ENCODE measurements at places on chromosomes 2 and 18. TPM values are rescaled to one million over a fixed set of nuclear protein-coding genes. Genes with fewer than 3 reads are reported as not detected.
A peak's percentile ranks its signal among the peaks of the same experiment; 100 is the strongest.

DNA sequence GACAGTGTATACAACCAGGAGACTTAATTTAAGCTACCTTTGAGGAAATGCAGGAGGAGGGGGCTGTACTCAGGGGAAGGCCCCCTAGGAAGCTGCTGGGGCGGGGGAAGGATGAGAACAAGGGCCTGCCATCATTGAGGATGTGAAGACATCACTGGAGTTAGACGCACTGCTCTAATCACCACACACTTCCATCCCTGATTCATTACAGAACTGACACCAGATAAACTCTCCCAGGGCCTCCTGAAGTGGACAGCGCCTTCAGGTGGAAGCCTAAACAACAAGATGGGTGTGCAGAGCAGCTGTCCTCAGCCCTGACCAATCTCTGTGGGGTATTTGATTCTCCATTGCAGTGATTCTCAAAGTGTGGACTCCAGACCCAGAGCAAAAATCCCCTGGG is 30.6 kb upstream of the SLC35G4 start:
- ATAC-seq: no peak

- ATAC-seq: no peak
These were observed 56.4 kb downstream of the NCK2 start for GRCh38 chr2:105800953-105801635.

Gene IL1RL1
- total RNA-seq: 7.3 TPM

DNA sequence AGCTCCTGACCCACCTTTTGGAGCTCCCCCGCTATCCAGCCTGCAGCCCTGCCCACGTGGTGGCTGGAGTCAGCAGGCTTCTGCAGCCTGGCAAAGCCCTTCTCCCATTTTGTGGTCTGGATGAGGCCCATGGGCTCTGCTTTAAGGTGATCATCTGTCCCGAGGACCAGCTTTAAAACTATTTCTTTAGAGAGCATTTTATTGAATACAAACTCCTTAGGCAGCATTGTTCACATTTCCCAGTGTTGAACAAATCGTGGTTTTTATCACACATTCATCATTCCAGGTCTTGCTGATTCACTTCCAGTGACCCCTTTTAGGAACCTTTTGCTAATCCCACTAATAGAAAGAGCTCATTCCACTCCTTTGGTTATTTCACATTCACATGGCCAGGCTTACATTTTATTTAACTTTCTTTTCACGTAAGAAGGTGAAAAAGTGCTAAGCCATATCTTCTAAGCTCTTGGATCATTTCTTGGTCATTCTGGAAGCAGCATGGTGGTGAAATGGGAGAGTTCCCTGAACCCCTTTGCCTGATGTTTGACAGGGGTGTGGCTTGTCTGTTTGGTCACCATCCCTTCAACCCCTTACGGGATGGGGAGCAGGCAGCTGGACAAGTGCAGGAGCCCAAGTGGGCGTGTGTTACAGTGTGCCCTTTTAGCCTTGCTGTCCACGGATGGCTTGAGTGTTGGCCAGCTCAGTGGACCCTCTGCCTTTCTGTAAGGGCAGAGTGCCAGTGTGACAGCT is 80.4 kb upstream of the RAPGEF4 start:
- no peak for ATAC-seq

Gene FLACC1
- total RNA-seq: 3.0 TPM

DNA sequence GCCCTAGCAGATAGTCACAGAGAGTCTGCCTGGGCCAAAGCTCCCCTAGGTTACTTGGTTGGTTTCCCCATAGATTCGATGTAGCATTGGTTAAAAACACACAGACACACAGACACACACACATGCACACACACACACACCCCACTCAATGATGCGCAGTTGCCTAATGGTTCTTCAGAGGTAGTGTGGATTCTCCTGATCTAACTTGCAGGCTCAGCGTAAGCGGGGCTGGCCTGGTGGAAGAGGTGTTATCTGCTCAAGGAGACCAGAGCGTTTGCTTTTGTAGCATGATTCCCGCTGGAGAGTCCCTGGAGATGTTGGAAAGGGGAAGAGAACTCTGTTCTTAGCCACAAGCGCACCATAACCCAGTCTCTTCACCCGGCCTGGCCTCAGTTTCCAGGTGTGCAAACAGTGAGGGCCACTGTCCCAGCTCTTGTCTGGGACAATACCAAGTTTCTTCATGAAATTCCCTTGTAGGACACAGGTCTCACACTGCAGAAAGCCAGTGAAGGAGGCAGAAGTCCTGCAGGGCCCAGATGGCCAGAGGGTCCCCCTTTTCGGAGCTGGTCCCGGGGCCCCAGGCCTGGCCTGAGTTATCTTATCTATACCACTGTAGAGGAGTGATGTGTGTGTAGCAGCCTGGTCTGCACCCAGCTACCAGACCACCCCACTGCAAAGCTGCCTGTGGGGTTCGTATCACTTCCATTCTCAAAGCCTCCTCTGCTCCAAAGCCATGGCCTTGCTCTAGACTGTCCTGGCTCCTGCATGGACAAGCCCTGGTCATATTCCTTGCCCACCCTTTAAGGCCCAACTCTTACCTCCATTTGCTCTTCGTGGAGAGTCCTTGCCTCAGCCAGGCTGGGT is 3.7 kb downstream of the ACKR3 start:
- ATAC-seq: no peak

DNA sequence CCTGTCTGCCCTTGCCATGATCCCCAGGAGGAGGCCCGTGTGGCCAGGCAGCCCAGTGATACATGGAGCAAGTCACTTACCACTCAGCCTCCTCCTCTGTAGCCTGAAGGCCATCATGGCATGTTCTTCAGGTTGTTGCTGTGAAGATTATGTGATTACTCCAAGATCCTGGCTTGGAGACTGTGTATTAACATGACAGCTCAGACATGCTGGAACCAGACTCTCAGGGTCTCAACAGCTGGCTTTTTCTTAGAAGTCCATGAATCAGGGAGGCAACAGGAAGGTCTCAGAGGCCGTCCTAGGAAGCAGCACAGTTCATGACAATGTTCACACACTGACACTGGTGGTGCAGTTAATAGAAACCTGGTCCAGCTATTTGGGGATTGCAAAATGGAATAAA is 158.6 kb upstream of the TWIST2 start:
- no peak for ATAC-seq

Gene FAM228A
- total RNA-seq: 2.4 TPM

Gene APOB
- 3.1 TPM for total RNA-seq

GRCh38 chr18:8455661-8456614 is 153.3 kb upstream of the RAB12 start:
- no peak for ATAC-seq

DNA sequence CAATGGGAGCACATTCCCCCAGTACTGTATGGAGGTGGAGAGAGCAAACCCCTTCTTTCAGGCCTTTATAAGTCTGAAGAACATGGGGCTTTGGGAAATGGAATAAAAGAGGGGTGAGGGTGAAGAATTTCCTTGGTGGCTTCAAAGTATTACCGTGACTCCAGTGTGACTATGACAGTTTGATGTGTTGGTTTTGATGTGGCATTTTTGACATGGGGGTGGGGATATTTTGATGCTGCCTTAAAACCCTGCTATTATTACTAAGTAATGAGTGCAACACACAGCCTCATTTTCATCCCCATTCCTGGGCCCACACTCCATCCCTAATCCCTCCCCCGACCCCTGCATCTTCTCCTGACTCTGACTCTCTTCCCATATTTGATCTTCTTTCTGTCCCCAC is 23.6 kb downstream of the QPCT start:
- ATAC-seq: no peak

GRCh38 chr2:188478724-188479123 is 187.1 kb downstream of the GULP1 start:
- no peak for ATAC-seq

Gene ACTG2
- 3,568 TPM for total RNA-seq

- ATAC-seq: peak; percentile 90
These were observed 483.2 kb downstream of the METTL4 start for GRCh38 chr18:2087877-2088673.

Gene HOXD1
- not detected for total RNA-seq

Gene GDF7
- 18.1 TPM for total RNA-seq

GRCh38 chr2:190879474-190880377 is 895 bp upstream of the GLS start:
- no peak for ATAC-seq

Gene ALKAL2
- 0.30 TPM for total RNA-seq

- peak; percentile 90 for ATAC-seq
These were observed 15.6 kb upstream of the ASAP2 start for GRCh38 chr2:9191041-9191481.

Gene PSMA8
- total RNA-seq: not detected

Gene ITGA6
- 62.2 TPM for total RNA-seq

DNA sequence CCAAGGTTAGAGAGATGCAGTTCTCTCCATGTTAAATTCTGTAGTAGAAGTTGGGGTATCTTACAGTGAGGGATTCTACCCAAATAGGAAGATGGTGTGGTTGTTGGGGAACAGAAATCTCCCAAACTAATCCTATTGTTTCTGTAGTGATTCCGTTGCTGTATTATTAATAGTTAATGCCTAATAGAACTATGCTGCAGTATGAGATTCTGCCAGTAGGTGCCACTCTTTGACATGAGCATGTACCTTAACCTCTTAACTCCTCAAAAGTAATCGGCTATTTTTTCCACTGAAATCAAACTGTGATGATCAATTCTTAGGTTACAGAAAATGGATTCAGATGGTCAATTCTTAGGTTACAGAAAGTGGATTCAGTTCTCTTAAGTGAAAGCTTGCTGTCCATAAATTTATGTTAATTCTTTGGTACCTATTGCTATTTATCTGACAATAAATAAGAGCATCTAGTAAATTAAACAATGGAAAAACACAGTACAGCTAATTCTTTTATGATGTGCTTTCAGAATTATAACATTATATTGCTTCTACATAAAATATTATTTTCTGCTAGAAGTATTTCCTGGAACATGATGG is 97.9 kb upstream of the DLX2 start:
- no peak for ATAC-seq

DNA sequence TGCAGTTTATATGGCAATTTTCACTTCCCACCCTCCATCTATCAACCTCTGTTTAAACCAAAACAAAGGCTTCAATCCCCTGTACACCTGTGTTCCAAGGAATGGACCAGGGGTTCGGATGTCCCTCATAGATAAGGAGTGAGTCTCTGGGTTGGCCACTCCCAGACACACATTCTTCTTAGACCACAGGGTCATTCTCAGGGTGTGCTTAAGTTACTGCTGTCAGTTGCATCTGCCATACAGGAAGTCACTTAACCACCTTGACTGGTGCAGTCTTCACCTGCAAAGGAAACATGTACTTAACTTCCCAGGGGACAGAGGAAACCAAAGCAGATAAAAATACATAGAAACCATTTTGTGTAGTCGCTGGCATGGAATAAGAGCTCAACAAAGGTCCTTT is 151.0 kb upstream of the NDUFV2 start:
- ATAC-seq: no peak

GRCh38 chr2:65320042-65320725 is 92.6 kb downstream of the ACTR2 start:
- peak; percentile 69 for ATAC-seq

DNA sequence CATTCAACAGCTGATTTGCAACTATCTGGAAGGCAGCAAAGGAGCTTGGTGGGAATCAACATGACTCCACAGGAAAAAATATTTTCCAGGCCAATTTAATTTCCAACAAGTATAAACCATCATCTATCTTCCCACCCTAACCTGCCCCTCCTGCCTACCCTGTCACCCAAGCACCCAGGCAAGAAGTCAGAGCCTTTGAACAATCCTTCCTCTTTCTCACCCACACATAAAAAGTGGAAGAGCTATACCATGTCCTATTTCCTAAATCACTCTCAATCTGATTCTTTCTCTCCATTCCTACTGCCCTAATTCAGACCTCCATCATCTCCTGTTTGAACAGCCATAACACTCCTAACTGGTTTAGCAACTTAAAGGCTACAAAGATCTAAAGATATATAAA is 12.7 kb downstream of the SPIRE1 start:
- ATAC-seq: no peak

DNA sequence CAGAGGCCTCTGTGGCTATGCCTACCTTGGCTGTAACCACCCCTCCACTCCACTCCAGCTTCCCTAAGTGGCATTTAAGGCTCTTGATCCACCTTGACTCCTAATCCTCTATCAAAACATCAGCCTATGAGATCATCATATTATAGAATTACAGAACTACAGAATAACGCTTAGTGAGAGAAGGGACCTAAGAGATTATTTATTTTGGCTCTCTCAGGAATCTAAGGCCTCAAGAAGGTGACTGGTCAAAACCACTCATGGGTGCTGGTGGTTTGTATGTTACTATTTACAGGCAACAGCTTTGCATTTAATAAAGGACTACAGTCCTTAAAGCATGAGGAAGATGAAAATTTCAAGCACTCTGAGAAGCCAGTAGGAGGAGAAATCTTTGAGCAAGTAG is 118.8 kb downstream of the FSHR start:
- ATAC-seq: no peak

Gene TBC1D8
- 20.6 TPM for total RNA-seq

DNA sequence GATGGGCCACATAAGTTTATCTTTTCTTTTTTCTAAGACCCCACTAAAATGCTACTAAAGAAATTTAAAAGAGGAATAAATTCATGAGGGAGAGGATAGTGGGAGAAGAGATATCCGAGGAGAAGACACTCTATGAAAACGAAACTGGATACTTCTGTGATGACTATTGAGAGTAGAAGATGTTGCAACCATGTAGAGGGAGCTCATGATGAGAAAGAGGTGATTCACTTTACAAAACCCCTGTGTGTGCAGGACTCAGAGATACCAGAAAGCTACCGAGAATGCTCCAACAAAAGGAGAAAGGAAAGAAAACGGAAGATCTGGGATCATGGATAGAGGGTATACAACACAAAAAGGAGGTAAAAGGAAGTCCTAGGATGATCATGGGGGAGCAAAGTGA is 34.9 kb downstream of the SLC38A11 start:
- ATAC-seq: peak; percentile 63

DNA sequence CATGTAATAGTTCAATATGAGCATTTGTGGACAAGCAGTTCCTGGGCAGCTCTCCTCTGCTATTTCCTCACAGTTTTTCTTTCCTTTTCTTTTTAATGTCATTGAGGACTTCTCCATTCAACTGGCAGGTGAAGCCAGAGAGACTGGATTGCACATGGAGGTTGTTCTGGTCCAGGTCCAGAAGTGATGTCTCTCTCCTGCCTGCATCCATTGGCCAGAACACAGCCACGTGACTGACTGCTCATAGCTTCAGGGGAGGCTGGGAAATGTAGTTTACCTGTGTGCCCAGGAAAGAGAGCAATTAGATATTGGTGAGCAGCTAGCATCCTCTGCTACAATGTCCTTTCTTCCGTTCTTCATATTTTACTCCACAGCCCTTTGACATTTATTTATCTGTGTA is 20.2 kb upstream of the ADAM23 start:
- ATAC-seq: no peak

Gene SPEG
- 90.2 TPM for total RNA-seq

- no peak for ATAC-seq
These were observed 5.3 kb downstream of the BCL2 start for GRCh38 chr18:63314062-63314790.

Gene ALK
- total RNA-seq: 1.6 TPM

GRCh38 chr2:217077831-217078407 is 218.1 kb upstream of the TNP1 start:
- no peak for ATAC-seq

GRCh38 chr2:12465631-12466135 is 251.1 kb upstream of the TRIB2 start:
- ATAC-seq: peak; percentile 43
